ENCODE measurements at places on chromosomes 2 and 18. TPM values are rescaled to one million over a fixed set of nuclear protein-coding genes. Genes with fewer than 3 reads are reported as not detected.

Gene HJURP
- 84.3 TPM for total RNA-seq

Gene CXCR1
- not detected for total RNA-seq

Gene PAPOLG
- total RNA-seq, result 18.3 TPM

Gene CYP26B1
- not detected for total RNA-seq

Gene RTTN
- 31.4 TPM for total RNA-seq

Data from activated T-cell treated with anti-CD3 and anti-CD28 coated beads, Interleukin-2, amount 50 U/mL, for 72 hours (primary cell).